Stimulated activated CD4-positive, alpha-beta T cell treated with anti-CD3 and anti-CD28 coated beads, TNF-alpha, amount 100 ng/mL, for 1 hour (primary cell): ENCODE measurements at places on chromosomes 12 and 14.

DNA sequence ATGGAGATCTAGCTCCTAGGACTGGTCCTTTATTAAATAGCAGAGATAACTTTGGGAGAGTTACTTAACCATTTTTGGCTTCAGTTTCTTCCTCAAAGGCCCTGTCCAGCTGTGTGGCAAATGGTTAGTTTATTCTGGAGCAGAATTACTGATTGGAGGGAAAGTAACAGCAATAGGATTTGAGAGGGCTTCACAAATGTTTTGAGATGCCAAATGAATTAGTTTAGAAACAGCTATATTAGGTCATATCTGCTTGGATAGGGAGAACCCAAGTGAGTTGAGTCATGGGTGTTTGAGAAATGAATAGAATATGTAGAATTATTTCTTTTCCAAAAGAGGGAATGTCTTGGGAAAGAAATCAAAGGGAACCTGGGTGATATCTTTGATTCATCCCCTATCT is 17.5 kb downstream of the RASSF3 start:
- DNase-seq, result no peak

GRCh38 chr12:31259136-31259886 is 66.6 kb downstream of the SINHCAF start:
- no peak for DNase-seq

GRCh38 chr14:91885113-91885712 is 17.9 kb upstream of the TC2N start:
- no peak for DNase-seq

- no peak for DNase-seq
Observed at GRCh38 chr12:56021889-56022497, 1.1 kb downstream of the IKZF4 start.

DNA sequence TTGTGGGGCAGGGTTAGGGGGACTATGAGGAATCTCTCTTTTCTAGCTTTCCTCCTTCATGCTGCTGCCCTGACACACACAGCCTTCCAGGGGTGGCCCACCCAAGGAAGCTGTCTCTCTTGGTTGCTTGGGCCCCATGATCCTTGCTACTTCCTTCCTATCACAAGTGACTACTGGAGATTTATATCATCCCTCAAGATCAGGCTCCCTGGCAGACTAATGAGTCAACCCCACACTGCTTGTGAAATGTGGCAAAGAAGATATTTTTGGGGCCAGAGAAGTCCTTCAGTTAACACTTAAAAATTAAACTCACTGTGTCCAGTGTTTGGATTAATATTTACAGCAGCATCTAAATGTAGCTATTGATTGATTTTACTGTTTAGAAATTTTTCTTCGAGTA is 1.5 kb downstream of the OR4E1 start:
- no peak for DNase-seq

GRCh38 chr12:103043531-103044486 is 86.3 kb downstream of the ASCL1 start:
- no peak for DNase-seq

- DNase-seq, result no peak
Observed at GRCh38 chr14:79597566-79597965, 613.7 kb downstream of the DIO2 start.

GRCh38 chr12:90028635-90029051 is 320.0 kb upstream of the ATP2B1 start:
- DNase-seq, result no peak

- no peak for DNase-seq
Observed at GRCh38 chr12:21614506-21614905, 9.9 kb upstream of the GYS2 start.

- DNase-seq, result no peak
Observed at GRCh38 chr14:96470331-96470730, 31.9 kb upstream of the PAPOLA start.

DNA sequence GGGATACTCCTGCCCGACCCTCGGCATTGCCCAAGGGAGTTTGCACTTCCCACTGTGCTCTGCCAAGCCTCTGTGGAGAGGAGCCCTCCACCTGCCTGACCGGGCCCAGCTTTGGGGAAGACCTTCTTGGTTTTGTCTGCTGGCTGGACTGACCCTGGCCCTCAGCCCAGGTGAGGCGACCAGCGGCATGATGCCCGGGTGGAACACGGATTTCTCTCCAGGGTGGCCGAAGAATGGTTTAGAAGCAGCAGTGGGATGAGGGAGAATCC is 15.6 kb downstream of the ZBTB42 start:
- no peak for DNase-seq

DNA sequence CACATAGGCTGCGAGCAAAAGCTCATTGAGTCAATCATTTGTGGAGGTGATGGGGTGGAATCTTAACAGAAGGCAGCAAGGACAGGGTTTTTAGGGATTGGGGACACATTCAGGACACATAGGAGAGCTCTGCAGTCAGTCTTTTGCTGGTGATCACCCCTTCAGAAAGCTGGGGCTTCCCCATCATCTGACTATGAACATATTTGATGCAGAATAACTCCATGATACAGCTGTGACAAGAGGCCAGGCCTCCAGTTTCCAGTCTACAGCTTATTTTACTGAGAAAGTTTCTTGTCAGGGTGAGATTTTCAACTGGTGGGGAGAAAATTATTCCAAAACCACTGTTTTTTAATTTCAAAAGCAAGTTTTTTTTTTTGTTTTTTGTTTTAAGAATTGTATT is 134.2 kb downstream of the TMEM30B start:
- no peak for DNase-seq

- DNase-seq, result no peak
Observed at GRCh38 chr12:98121963-98122362, 393.4 kb upstream of the TMPO start.

DNA sequence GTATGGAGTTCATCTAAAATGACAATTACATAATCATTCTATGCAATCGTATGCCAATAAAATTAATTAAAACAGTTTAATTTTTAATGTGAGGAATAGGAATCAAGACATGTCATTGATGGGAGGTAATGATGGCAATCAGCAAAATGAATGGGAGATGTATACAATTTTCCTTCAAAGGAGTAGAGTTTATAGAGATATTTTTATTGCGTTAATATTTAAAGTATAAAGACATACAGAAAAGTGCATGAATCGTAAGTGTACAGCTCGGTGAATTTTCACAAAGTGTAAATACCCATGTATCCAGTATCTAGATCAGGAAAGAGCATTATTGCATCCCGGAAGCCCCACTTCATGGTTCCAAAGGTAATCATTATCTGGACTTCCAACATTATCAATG is 1.2 kb downstream of the MIPOL1 start:
- DNase-seq, result no peak

GRCh38 chr12:121905746-121906145 is 12.6 kb upstream of the CFAP251 start:
- DNase-seq, result no peak

DNA sequence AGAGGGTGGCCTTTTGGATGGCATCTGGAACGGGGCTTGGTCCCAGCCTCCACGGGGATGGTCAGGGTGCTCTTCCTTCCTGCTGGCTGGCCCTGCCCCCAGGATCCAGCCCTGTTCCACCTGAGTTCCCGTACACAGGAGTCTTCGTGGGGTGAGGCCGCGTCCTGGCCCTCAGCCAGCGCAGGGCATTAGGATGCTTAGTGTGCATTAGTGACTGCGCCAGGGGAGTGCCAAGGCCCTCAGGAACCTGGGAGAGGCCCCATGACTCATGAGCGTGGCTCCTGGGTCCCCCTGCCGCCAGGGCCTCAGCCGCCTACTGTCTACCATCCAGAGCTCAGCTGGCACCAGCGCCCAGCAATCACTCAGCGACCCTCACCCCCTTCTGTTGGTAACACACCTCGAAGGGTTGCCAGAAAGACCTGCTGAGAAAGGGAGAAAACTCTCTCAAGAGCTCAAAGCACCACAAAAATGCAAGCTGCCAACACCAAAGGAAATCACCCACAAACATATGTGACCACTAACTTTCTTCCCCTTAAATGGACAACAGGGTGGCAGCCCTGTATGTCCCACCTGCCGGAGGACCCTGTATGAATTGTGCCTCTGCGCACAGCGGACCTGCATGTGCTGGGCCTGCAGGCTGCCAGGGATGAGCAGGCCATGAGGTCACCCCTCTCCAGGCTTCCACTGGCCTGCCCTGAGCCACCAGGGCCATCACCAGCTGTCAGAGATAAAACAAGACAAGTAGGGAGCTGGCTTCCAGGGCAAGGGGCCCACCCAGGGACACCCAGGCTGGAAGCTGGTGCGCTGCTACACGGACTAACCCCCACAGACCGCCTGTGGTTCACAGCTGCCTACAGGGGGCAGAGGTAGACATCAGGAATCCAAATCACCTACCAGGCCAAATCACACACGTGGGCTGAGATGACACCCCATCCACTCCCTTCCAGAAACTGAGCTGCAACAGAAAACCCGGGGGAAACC is 28.7 kb downstream of the CCDC85C start:
- no peak for DNase-seq

GRCh38 chr14:93331002-93331727 is 1.7 kb downstream of the BTBD7 start:
- DNase-seq, result no peak

DNA sequence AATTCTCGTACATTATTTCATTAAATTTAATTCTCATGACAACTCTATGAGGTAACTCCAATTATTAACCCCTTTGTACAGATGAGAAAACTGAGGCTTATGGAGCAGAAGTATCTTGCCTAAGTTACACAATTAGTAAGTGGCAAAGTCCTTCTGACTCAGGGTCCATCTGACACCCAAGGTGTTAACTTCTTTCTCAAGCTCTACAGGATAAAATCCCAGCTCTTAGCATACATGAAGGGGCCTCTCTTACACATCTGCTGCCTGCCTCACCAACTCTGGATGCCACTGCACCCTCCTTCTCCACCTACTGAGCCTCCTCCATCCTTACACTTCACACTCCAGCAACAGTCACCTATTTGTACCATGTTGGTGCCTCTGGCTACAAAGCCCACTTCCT is 4.3 kb upstream of the KRT72 start:
- no peak for DNase-seq

GRCh38 chr14:76313852-76314251 is 62.1 kb upstream of the ESRRB start:
- no peak for DNase-seq

- no peak for DNase-seq
Observed at GRCh38 chr12:117134059-117134458, 34.8 kb upstream of the TESC start.

GRCh38 chr14:71532790-71533189 is 399.4 kb upstream of the RGS6 start:
- DNase-seq, result no peak

DNA sequence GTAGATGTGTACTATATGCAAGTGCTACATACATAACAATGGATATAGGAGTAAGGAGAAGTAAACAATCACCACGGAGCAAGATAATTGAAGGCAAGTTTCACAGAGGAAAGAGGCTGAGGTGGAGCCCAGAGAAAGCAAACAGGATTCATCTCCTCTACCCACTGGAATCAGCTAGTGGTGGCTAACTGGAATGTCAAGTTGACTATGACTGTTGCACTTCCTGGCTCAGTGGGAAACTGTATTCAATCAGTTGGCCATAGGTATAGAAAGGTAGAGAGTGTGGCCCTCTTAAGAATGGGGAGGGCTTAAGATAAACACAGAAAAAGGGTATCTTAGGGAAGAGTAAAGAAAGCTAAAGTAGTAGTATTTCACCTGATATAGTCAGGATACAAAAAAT is 62.4 kb downstream of the MAP4K5 start:
- DNase-seq, result no peak

GRCh38 chr12:11946161-11946560 is 124.6 kb upstream of the BCL2L14 start:
- no peak for DNase-seq

DNA sequence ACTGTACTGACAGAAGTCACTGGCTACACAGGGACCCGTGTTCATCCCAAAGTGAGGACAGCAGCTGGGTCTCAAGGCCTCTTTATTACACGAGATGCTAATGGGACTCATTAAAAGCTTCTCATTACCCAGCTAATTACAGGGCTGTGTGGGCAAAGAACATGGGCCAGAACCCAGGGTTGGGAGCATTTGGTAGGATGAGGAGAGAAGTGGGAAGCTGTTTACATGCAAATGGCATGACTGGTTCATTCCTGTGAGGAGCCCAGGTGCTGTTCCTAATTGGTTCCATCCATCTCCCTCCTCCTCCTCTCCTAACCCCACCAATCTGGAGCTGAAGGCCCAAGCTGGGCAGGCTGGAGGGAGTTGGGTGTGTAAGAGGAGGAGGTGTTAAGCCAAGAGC is 8.9 kb upstream of the TAC3 start:
- DNase-seq, result no peak

GRCh38 chr14:94660306-94660946 is 48.2 kb downstream of the SERPINA3 start:
- no peak for DNase-seq

GRCh38 chr12:29943683-29944082 is 159.9 kb upstream of the TMTC1 start:
- no peak for DNase-seq

- no peak for DNase-seq
Observed at GRCh38 chr14:20630340-20631022, 11.0 kb downstream of the OR6S1 start.

- no peak for DNase-seq
Observed at GRCh38 chr14:90962505-90963109, 97.8 kb downstream of the RPS6KA5 start.

DNA sequence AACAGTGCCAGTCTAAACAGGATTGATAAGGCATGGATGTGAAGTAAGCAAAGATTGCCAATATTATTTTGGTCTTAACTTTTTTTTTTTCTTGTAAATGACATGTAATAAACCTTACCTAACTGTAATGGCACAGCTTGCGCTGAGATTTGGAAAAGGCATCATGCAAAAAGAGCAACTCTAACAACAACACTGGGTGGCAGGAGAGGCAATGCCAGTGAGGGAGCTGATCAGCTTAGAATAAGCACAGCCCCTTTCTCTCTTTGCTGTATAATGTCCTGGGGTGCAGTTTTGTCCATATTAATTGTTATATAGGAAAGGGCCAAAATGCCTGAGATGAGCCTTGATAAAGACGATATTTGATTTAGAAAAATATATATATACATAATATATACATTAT is 1589.7 kb upstream of the FLRT2 start:
- DNase-seq, result no peak

DNA sequence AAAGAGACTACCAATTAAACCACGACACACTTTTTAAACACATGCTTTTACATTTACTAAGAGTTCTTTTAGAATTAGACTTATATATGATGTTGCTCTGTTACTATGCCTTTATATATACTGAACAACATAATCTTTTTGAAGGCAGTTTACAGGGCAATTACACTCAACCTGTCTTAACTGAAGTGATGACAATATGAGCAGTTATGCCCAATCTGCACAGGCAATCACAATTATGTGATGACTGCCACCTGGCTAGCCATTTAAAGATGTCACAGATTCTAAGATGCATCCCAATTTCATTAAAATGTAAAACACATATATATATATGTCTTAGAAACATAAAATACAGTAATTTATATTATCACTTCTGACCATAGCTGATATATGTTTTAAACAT is 112.6 kb downstream of the STXBP6 start:
- no peak for DNase-seq

DNA sequence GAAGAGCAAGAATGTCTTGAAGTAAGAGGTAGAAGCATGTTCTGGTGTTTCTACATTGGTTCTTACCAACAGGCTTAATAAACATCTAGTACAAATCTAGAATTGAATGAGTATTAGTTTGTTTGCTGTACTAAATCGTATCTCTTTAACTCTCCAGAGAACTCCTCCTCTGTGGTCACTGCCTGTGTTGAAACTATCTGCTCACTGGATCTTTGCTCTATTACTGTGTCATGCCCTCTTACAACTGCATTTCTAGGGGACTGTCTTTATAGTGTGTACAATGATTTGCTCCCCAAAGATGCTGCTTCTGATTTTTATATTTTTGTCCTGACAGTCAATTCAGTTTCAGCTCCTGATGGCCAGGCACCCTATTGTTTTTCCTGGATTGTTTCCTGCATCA is 50.1 kb upstream of the E2F7 start:
- no peak for DNase-seq

- no peak for DNase-seq
Observed at GRCh38 chr12:106924268-106924861, 31.3 kb upstream of the TMEM263 start.
